AG20443 (cell line): ENCODE measurements at places on chromosomes 16 and 17.
A peak's percentile ranks its signal among the peaks of the same experiment; 100 is the strongest.

GRCh38 chr17:1908699-1909309 lies 79.0 kb downstream of the RPA1 start:
- DNase-seq: peak; percentile 88

- DNase-seq: no peak
Observed at GRCh38 chr17:5866978-5867377, 203.2 kb upstream of the WSCD1 start.

DNA sequence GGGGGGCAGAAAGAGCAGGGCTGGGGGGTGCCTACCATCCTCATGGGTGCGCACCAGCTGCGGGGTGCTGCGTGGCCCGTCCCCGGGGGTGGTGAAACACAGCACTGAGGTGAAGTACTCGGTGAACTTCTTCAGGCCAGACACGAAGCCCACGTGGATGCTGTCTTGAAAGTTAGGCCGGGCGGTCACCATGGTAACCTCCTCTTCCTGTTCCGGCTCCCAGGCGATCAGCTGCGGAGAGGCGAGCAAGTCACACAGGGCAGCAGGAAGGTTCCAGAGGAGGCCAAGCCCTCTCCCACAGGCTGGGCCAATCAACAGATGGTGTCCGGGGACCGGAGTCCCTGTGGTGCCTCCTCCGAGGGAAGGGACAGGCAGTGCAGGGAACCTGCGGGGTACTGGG lies 90.1 kb upstream of the CDC42EP4 start:
- DNase-seq: no peak

DNA sequence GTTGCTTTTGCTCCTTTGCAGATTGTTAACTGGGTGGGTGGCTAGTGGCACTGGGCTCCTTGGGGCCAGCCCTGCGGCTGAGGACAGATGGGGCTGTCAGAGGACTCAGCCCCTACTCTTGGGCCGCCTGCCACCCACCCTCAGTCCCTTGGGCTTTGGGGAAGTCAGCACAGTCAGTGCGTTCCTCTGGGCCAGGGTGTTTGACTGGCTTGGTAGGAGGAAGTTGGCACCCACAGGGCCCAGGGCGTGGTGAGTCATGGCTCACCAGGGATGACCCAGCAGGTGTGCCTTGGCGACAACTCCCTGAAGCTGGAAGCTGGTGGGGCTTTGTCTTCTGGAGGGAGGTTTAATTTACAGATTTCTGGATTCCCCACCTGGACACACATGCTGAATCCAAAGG lies 32.4 kb downstream of the HAPSTR1 start:
- DNase-seq: peak; percentile 11

DNA sequence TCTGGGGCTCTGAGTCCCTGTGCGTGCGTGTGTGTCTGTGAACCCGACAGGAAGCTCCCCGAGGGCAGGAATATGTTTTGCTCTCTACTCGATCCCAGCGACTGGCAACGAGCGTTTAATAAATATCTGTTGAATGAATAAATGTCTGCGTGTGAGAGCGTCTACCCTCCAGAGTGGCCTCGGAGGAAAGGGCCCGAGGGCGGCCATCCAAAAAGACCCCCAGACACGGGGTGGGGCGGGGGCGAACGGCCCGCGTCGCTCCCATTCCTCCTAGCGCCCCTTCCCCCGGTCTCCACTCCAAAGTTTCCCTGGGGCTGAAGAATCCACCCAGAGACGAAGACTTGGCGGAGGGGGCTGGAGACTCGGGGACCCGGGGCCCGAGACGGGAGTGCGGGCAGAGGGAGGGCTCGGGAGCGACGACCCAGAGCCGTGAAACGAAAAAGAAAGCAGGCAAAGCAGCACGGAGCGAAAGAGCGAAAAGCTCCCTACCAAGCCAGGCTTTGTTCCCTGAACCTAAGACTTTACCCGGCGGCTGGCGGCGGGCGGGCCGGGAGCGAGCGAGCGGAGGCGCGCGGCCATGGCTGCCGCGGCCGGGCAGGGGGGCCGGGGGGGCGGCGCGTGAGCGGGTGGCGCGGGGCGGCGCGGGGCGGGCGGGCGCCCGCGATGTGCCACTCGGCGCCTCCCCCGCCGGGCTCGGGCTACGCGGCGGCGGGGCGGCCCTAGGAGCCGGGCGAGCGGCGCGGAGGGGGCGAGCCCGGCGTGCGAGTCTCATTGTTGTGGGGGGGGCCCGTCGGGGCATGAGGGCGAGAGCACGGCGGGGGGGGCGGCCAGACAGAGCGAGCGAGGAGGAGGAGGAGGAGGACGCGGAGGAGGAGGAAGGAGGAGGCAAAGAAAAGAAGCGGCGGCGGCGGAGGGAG lies at the start of gene MLLT6:
Gene MLLT6, plus strand, starts transcription at position 668 of the 917 bp plus-strand sequence. CDS start 360 bp downstream, outside the sequence.
- DNase-seq: peak; percentile 92

GRCh38 chr16:47847220-47847970 lies 308.4 kb downstream of the ABCC12 start:
- DNase-seq: no peak

- peak; percentile 27 for DNase-seq
Observed at GRCh38 chr17:44672479-44673093, 16.3 kb downstream of the MEIOC start.

- DNase-seq: peak; percentile 69
Observed at GRCh38 chr16:87233928-87234327, 83.3 kb downstream of the C16orf95 start.

GRCh38 chr17:44557651-44558285 lies 484 bp downstream of the FZD2 start:
- DNase-seq: peak; percentile 44

DNA sequence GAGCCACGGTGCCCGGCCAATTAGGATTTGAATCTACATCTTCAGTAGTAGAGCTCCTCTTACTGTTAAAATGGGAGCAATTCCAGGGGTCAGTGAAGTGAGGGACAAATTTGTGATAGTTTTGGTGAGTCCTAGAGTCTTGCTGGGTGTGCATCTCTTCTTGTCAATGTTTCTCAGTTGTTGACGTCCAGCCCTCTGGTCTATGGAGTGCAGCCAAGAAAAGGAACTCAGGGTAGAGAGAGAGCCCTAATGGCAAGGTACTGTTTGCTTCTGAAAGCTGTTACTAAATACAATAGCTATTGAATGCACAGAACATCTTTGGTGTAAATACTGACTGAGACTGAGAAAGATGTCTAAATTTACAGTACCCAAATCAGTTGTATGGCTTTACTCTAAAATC lies 282.5 kb upstream of the SALL1 start:
- DNase-seq: no peak

DNA sequence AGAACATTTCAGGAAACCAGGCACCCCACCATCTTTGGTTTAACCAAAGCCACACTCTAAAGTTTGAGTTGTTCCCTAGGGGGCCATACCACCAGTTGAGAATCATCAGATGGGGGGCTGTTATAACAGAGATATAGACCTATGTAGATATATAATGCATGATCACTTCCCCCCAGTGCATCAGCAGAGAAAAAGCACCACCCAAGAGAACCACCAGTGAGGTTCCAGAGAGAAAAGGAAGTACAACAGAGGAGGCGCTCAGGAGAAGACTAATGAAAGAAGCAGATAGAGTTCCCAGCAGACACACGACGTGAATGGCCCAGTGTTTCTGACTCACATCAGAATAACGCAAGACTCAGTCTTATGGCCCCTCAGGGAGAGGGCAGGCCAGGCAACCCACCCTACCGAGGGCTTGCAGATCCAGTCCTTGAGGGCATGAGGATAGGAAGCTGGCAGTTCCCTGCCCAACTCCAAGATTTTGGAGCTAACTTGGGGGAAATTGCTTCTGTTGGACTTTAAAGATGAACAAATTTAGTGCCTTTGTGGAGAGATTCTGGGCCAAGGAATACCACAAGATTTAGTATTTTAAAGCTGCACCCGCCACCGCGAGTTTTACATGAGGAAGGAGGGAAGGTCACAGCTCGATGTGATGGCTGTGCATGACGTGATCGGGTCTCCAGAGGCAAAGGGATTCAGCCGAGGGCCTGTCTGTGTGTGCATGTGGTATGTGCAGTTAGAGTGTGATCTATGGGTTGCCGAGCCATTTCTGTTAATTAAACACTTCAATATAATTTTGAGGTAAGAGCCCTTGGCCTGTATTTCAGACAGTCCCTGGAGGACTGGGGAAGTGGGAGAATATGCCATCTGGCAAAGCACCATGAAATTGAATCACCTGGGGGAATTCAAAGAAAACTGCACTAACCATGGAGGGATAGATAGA lies 53.1 kb downstream of the AIPL1 start:
- no peak for DNase-seq

DNA sequence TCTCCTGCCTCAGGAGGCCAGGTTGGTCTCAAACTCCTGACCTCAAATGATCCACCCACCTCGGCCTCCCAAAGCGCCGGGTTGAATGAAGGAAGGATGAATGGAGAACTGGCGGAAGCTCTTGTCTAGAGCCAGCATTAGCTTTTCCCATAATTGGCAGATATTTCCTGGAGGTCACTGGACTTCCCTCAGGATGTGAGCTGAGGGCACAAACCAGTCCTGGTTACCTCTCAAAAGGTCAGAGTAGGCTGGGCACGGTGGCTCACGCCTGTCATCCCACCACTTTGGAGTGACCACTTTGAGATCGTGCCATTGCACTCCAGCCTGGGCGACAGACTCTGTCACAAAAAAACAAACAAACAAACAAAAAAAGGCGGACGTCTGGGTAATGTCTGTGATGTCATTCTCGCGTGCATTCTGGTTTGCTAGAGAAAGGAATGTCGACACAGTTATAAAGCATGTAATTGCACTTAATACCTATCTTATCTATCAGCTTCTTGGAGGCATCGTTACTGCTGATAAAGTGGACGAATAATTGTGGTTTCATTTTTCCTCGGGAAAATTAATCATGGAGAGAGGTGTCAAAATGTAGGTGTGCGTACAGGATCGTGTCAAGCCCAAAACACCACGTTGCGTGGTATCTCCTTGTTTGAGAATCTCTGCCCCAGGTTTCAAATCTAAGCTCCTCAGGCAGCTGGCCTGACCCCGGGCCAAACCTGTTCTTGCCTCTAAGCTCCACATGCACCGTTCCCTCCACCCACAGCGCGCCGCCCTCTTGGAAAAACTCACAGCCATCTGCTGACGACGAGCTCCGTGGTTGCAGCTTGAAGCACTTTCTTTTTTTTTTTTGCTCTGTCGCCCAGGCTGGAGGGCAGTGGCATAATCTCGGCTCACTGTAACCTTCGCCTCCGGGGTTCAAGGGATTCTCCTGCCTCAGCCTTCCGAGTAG lies 6.4 kb upstream of the CRK start:
- DNase-seq: no peak

- no peak for DNase-seq
Observed at GRCh38 chr16:24054741-24055491, 201.2 kb upstream of the CACNG3 start.

DNA sequence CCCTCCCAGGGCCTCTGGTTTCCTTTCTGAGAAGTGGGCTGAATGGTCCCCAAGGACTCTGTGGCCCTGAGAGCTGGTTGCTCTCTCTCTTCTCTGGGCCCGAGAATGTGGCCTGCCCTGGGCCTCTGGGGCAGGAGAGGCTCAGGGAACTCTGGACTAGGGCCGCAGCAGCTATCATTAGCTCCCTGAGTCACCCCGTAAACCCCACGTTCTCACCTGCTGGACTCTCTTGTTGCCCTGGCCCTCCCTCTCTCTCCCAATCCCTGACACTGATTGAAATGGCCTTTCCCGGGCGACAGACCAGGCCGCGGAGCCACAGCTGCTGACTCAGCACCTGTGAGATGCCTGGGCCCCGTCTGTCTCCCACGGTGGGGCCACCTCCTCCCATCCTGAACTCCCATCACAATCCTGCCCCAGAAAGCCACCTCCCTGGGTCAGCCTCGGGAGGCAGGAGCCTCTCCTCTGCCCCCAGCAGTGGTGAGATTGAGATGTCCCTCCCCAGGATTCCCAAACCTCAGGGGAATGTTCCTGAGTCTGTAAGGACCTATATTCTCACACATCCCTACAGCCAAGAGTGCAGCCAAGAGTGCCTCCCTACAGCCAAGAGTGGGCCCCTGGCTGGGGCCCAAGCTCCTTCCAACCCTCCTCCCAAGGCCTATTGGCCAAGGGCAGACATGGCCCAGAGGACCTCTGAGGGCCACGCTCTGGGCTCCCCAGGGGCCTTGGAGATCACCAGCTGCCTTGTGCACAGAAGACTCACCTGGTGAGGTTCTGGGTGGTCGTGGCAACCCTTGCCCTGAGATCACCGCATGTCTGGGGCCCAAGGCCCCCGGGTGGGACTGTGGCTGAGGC lies 470 bp downstream of the TRPV3 start:
- no peak for DNase-seq

DNA sequence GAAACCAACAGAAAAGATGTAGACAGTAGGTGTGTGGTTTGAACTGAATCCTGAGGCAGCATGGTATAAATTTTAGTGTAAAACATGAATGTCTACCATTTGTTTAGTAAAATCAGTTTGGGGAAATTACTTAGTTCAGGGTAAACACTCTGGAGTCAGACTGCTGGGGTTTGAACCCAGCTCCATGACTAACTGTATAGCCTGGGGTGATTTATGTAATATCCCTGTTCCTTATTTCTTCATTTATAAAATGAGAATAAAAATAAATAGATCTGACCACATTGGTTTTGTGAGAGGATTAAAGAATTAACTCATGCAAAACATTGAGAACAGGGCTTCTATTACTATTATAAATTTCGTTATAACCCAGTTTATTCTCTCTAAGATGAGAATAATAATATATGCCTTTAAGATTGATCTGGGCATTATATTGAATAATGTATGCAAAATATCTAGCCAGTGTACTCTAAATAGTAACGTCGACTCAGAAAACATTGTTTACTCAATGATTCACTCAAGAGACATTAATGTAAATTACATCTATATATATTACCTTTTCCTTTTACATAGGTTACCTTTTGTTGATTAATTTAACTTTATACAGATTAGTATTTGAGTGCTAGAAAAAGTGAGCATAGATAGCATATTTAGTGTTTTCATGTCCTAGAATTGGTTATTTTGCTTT lies 120.6 kb upstream of the KCNJ16 start:
- no peak for DNase-seq

GRCh38 chr17:79484600-79485418 lies 126.0 kb downstream of the RBFOX3 start:
- no peak for DNase-seq

GRCh38 chr16:22035153-22035552 lies 27.2 kb downstream of the MOSMO start:
- DNase-seq: no peak

DNA sequence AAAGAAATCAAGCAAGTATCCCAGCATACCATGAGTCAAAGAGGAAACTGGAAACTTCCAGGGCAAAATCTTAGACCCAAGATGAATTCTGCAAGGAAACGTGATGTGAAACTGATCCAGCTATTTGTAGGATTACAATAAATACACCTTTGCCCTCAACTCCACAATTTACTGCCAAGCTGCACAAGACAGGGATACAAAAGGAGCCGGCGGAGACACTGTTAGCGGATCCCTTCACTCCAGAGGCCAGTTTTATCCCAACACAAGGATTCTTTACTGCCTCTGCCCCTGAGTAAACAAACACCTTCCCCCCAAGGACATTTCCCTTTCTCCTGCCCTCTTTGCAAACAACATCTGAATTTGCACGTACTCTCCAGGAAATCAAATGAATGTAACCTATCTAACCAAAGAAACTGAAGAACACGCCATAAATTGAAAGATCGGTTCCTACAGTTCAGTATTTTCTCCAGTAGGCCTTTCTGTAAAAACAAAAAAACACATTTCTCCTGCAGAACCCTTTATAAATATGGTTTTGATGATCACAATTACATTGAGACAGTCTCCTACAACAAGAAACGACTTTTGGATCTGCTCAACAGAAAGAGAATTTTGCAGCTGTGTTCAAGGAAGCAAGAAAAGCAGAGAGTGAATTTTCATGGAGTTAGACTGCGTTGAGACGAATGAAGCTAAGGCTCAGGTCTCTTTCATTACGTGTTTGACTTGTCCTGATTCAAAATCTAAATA lies 1.4 kb upstream of the CBX2 start:
- no peak for DNase-seq

- DNase-seq: no peak
Observed at GRCh38 chr16:5791011-5791657, 693.5 kb upstream of the EEF2KMT start.
